ENCODE measurements at places on chromosomes 1 and 21. TPM values are rescaled to one million over a fixed set of nuclear protein-coding genes. Genes with fewer than 3 reads are reported as not detected.
A peak's percentile ranks its signal among the peaks of the same experiment; 100 is the strongest.

- DNase-seq = no peak
Observed at GRCh38 chr1:82486468-82486867, 685.7 kb downstream of the ADGRL2 start.

The S100A7 gene
- not detected for total RNA-seq

DNA sequence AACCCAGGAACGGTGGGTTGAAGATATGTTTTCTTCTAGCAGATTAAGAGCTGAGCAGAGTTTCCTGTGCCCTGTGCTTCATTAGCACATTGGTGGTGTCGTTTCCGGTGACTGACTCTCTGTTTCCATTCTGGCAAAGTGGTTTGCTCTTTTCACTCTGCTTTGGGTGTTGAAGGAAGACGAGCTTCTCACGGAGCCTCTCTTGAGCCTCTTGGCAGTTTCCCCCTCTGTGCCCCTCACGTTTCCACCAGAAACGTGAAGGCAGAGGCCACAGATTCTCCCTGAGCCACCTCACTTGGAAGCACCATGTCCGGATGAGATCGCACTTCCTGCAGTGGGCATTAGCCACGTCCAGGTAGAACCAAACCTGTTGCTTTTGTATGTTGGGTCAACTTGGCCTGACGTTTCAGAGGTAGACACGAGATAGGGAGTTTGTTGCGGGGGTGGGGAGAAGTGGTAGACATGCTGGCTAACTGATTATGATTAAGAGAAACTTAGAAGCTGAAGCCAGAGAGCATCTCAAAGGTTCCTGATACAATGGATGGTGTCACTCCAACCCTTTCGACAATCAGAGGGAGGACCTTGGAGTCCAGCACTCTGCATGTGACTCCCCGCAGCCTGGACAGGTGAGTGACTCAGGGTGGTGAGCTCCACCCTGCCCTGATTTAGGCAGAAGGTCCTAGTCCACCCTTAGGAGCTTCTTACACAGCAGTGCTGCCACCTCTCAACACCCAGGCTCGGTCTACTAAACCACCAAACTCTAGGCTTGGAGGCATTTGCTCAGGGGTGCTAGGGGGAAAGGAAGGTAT lies at the start of gene LAX1:
Gene LAX1, plus strand, starts transcription at position 155 of the 809 bp plus-strand sequence. Its CDS starts 383 bp downstream, at position 538.
- DNase-seq = no peak

DNA sequence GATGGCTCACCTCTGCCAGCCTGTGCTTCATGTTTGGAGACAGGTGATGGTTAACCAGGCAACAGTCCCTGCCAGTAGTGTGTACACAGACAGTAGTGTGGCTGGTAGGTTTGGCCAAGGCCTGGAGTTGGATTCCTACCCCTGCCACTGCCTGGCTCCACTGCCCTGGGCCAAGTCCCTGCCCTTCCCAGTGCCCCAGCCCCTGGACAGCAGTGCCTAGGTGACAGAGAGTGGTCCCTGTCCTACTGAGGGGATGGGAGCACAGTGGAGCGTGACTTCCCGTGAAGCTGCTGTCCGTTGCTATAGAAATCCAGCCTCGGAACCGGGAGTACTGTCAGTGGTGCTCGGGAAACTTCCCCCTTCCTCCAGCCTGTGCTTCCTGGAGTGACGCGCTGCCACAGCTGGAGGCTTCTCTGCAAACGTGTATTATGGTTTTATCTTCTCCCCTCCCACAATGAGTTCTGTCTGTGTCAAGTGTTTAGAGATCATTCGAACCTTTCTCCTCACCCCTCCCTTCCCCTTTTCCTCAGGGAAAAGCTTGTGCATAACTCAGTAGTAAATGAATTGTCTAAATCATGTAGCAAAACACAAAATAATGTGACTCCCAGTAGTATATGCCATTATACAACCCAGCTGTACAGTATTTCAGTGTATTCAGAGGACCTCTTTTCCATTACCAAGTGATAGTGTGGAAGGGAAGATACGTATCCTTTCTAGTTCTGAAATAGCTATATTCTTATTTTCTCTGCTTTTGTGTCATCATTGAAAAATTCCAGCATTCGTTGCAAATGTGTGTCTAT lies 73.4 kb downstream of the GALNT2 start:
- DNase-seq = peak; percentile 81

GRCh38 chr1:231248778-231249177 lies 7.8 kb downstream of the GNPAT start:
- DNase-seq = peak; percentile 48

DNA sequence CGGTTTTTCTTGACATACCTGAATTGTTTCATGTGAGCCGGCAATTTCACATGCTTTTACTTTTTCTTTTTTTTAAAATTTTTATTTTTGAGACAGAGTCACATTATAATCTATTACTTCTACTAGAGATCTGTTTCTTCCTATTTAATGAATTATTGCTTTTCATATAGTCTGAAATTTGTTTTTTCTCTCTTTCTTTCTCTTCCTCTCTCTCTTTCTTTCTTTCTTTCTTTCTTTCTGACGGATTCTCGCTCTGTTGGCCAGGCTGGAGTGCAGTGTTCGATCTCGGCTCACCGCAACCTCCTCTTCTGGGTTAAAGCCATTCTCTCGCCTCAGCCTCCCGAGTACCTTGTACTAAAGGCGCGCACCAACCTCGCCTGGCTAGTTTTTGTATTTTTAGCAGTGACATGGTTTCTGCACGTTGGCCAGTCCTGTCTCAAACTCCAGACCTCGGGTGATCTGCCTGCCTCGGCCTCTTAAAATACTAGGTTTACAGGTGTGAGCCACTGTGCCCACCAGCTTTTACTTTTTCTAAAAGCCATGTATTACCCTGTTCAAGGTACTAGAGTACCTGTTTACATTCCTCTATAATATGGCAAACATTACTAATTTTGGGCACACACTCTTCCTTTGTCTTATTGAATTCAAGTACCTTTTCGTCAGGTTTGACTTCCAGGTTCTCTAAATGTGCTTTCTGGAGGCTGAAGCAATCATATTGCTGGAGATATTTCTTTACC lies 86.5 kb upstream of the RHOU start:
- no peak for DNase-seq

The ZNF669 gene
- 10.0 TPM for total RNA-seq
